Stimulated activated CD8-positive, alpha-beta memory T cell treated with anti-CD3 and anti-CD28 coated beads, Interleukin-15, amount 100 ng/mL, for 4 hours (primary cell): ENCODE measurements at places on chromosomes 5 and 9.

- no peak for DNase-seq
Observed at GRCh38 chr5:37005252-37005651, 128.7 kb downstream of the NIPBL start.

DNA sequence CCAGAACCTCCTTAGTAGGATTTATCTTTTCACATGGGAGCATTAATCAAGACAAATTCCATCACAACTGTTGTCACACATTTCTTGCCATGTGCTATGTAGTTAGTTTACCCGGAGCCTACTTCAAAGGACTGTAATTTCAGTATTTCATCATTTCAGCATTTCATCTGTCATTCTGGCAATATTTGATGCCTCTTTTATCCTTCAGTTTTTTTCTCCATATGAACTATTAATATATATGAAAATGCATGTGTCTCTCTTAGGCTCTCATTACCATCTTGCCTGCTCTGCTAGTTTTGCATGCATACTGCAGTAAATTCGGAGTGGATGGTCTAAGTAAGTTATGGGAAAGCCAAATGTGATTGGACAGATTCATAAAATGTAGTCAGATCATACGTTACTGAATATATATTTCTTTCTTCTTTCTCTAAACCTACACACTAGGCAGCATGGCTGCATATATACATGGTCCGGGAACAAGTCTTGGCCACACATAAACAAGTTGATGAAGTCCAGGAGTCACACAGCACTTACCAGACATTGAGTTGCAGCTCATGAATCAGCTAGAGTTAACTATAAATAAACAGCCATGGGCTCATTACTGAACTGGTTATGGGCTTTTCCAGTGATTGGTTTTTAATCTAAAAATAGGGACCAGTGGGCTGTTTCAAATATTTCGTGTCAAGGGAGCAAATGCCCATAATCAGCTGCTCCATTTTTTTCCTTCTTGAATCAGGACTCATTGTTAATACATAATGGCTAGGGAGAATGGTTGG lies 46.6 kb downstream of the SPATA31D1 start:
- no peak for DNase-seq

DNA sequence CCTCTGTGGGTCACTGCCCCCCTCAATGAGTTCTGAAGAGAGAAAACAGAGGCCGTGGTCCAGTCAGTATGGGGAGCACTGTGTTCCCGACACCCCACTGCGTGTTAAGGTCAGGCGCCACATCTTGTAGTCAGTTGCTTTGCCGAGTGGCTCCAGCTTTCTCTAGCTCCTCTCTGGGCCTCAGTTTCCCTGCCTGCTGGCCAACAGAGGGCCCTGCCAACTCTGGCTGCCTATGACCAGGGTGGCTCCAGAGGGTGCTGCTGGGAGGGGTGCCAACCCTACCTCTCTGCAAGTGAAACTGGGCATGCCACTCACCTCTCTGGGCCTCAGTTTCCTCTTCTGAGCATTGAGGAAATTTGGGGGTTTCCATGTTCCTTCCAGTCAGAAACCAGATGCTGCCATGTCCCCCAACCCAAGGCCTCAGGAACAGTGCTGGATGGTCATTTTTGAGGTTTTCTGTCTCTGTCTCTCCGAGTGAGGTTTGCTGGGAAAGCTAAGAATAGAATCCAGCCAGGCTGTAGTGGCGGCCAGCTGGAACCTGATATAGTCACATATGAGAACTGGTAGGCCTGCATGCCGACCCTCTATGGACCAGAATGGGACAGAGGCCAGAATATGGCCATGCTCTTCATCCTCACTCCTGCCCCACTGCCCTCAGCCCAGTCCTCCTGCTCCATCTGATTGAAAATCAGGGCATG lies 132.1 kb downstream of the PHF2 start:
- no peak for DNase-seq

- DNase-seq, result no peak
Observed at GRCh38 chr9:79756414-79756813, 184.6 kb downstream of the TLE4 start.

DNA sequence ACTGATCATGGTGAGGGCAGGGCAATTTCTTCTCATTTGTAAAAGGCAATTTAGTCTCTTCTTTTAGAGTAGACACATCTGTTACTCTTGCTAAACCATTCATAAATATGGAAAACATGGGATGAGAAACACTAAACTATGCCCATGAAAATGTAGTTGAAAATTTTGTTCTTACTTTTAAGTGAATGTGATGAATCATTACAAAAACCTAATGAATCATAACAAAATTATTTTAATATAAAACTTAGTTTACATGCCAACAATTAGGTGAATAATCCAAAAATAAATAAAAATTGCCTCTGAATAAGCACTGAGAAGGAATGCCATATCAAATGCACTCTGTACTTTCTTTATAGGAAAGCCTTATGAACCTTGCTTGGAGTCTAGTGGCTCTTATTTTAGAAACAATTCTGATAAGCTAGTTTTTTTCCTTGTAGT lies 297.7 kb upstream of the EFNA5 start:
- DNase-seq, result no peak

DNA sequence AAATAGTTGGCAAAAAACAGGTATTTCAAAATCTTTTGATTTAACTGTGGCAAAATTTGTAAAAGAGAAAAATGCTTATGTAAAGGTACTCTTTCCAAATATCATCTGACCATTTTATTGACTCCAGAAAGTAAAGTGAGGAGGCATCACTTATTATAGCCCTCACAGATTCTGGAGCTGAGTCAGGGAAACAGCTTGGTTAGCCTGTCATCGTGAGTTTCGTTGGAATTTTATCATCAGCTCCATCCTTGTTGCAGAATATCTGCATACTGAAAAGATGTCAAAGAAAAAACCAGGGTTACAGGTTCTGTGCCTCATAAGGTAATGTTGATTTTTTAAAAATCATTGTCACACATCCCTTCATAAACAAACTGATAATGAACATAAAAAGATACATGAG lies 74.8 kb downstream of the CDH6 start:
- no peak for DNase-seq

GRCh38 chr9:34200092-34200491 lies 21.2 kb downstream of the UBAP1 start:
- DNase-seq, result no peak

GRCh38 chr9:20358207-20358606 lies 264.1 kb downstream of the MLLT3 start:
- DNase-seq, result no peak

DNA sequence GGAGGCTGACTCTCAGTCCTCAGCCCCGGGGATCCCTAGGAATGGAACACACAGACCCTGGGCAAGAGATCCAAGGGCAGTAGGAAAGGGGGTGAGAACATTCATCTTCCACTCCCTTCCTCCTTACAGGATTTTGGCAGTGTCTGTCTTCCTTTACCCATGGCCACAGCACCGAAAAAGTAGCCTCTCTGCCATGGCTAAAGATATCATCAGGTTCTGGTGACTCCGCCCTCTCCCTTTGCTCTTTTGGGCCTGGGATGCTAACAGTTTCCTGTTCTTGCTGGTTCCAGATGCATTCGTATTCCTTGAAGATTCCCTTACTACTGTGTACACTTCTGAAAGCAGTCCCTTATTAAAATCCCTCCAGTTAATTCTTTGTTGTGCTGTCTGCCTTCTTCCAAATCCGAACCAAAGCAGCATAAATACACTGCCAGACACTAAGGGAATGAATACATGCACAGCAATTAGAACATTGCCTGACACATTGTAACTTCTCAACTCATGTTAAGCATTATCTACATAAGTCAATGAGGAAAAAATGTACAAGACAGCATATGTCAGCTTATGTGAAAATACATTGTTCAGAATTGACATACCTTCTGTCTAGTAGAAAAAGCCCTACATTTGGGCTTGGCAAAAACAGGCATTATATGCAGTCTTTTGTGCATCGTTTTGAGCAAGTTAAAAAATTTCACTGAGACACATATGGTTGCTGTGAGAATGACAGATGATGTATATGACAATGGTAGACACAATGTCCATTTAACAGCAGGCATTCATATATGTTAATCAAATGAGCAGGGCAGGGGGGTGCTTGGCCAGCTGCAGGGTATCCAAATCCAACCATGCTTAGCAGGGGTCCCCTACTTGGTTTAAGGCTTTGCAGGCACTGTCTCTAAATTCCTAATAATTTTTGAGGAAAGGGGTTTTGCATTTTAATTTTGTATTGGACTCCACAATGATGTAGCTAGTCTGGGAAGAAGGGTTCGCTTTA lies 58.8 kb upstream of the RAI14 start:
- no peak for DNase-seq

DNA sequence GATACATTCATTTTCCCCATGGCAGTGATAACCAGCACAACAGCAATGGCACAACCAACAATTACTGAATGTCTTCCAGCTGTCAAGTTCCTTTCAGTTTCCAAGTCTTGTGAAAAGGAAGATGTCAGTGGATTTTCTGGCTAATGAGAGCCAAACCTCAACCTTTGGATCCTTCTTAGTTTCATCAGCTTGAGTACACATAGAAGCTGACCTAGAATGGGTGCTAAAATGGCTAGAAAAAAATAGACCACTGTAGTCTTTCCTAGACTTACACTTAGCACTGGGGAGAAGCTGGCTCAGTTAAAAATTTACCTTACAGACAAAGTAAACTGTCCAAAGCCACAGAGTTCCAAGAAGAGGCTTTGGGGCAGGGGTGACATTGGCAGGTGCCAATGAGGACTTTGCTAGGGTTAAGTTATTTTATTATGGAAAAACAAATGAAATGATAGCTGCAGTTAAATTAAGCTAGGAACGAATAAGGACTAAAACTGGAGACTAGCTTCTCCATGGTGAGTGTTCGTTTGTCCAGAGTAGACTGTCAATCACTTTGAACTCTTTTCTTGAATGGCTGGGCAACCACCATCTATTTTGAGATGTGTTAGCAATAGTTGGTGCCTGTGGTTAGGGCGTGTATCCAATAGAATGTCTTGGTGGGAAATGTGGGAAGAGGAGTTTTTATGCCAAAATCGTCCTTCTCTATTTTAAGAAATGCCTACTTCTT lies 25.9 kb upstream of the TXN start:
- no peak for DNase-seq

GRCh38 chr5:142472306-142472951 lies 147.6 kb upstream of the SPRY4 start:
- peak; percentile 5 for DNase-seq

DNA sequence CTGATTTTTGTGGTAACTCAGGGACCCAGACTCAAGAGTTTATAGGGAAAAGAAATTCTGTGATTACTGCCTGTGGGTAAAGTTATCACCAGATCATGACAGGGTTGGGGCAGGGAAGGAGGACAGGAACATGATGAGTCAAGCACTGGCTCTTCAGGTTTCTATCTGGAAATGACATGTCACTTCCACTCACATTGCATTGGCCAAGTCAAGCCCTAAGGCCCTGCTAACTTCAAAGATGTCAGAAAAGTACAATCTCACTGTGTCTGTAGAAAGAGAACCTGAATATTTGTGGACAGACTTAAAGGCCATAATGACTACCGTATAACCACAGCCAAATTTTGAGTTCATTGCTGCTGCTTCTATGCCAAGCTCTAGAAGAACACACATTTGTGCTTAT lies 187.7 kb downstream of the TLE4 start:
- no peak for DNase-seq

GRCh38 chr9:27279611-27280010 lies 17.3 kb downstream of the EQTN start:
- no peak for DNase-seq

GRCh38 chr5:170426786-170427185 lies 37.6 kb upstream of the KCNMB1 start:
- no peak for DNase-seq

- DNase-seq, result no peak
Observed at GRCh38 chr5:76384189-76384588, 18.9 kb upstream of the IQGAP2 start.

DNA sequence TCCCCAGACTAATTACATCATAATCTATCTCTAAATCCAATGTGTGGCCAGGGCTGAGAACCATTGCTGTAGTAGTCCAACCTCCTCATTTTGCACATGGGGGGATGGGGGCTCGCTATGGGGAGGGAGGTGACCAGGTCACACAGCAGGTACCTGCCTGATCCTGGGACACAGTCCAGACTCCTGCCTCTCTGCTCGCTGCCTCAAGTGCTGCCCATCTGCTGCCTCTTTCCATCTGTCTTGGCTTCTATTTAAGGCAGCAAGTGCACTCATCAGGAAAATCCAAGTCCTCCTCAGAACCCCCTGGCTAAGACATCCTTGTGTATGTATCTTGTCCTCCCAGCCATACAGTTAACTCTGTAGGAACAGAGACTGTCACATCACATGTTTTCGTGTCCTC lies 57.7 kb upstream of the FRRS1L start:
- DNase-seq, result no peak

DNA sequence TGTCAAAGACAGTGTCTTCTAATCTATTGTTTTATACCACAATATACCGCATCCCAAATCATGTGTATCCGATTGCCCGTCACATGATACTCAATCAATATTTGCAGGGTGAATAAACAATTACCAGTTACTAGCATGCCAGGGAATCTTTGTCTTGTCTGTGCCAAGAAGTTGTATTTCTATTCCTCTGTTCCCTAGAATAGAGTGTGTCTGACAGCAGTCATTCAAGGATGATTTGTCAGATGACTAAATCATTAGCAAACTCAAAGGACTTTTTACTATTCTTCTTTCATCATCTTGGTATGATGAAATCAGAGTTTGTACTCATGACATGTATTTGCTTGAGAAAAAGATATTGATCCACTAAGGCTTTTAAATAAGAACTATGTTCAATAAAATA lies 348.8 kb downstream of the HTR1A start:
- DNase-seq, result no peak

- DNase-seq, result no peak
Observed at GRCh38 chr5:20041326-20042274, 53.6 kb upstream of the CDH18 start.

- DNase-seq, result no peak
Observed at GRCh38 chr9:137965177-137965795, 87.7 kb downstream of the CACNA1B start.

GRCh38 chr5:135829681-135830383 lies 4.6 kb upstream of the SLC25A48 start:
- no peak for DNase-seq

DNA sequence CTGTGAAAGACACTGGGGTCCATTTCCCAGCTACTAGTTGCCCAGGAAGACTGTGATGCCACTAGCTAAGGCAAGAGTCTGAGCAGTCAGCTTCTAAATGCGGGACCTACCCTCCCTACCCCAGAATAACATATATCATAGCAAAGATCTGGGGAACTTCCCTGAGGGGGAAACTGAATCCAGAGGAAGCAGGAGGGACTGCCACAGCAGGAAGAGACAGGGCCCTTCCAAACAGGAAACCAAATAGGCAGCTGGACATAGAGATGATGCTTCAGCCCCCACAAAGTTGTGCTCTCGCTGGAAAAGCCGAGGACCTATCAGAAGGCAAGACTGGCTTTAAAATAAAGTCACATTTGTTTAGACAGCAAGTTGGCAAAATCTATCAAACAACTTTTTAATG lies 51.1 kb downstream of the KLHL3 start:
- no peak for DNase-seq

- no peak for DNase-seq
Observed at GRCh38 chr5:32223972-32224609, 50.0 kb upstream of the GOLPH3 start.

GRCh38 chr5:142572006-142572405 lies 113.9 kb downstream of the FGF1 start:
- DNase-seq, result no peak

- no peak for DNase-seq
Observed at GRCh38 chr5:61775901-61776300, 443.8 kb downstream of the ZSWIM6 start.
